ENCODE measurements at places on chromosomes 3 and 15. TPM values are rescaled to one million over a fixed set of nuclear protein-coding genes. Genes with fewer than 3 reads are reported as not detected.

- no peaks in the 10 kb centered on the region for H3K27me3 ChIP-seq
- no peak for DNase-seq
- no peak overlapping the region for H3K27ac ChIP-seq
- no peaks in the 10 kb centered on the region for H3K36me3 ChIP-seq
- no peak overlapping the region for H3K4me3 ChIP-seq
Observed at GRCh38 chr3:77298417-77298816, 258.5 kb downstream of the ROBO2 start.

- no peaks in the 10 kb centered on the region for H3K36me3 ChIP-seq
- no peak overlapping the region for H3K4me3 ChIP-seq
- H3K4me1 ChIP-seq: peaks cover 4% of the 10 kb centered on the region
Observed at GRCh38 chr15:81497238-81497637, 123.2 kb upstream of the TMC3 start.

GOLGA8J gene
- 0.67 TPM for total RNA-seq

DNA sequence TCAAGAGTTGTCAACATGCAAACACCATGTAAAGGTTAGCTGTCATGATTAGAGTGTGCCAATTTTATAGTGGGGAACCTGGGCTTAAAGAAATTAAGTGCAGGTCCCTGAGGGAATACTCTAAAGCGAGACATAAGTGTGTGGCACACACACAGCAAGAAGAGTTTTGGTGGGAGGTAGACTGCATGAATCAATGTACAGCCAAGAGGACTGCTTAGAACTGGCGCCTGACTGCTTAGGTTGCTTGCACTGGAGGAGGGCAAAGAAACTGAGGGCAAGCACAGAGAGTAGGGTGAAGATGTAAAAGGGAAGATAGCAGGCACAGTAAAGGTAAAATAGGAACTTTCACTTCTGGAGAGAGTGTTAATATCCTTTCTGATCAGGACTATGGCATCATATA, 184.9 kb downstream of the SOX2 start:
- peaks cover 3% of the 10 kb centered on the region for H3K27me3 ChIP-seq
- no peak for DNase-seq
- H3K4me3 ChIP-seq: no peak overlapping the region
- no peaks in the 10 kb centered on the region for H3K36me3 ChIP-seq
- no peaks in the 10 kb centered on the region for H3K4me1 ChIP-seq

IQCH gene
- 1.9 TPM for total RNA-seq

GRCh38 chr15:57599296-57599810, 7.6 kb downstream of the MYZAP start:
- H3K27ac ChIP-seq: no peak overlapping the region
- H3K4me3 ChIP-seq: no peak overlapping the region
- H3K36me3 ChIP-seq: no peaks in the 10 kb centered on the region
- H3K27me3 ChIP-seq: peaks cover 5% of the 10 kb centered on the region
- DNase-seq: no peak
- H3K4me1 ChIP-seq: no peaks in the 10 kb centered on the region

GRCh38 chr3:43857361-43858293, 166.9 kb downstream of the ABHD5 start:
- no peak overlapping the region for H3K4me3 ChIP-seq
- no peak for DNase-seq
- H3K27me3 ChIP-seq: no peaks in the 10 kb centered on the region
- no peaks in the 10 kb centered on the region for H3K36me3 ChIP-seq
- H3K4me1 ChIP-seq: peaks cover 13% of the 10 kb centered on the region

- DNase-seq: no peak
- no peak overlapping the region for H3K4me3 ChIP-seq
- no peaks in the 10 kb centered on the region for H3K27me3 ChIP-seq
- H3K36me3 ChIP-seq: no peaks in the 10 kb centered on the region
- no peaks in the 10 kb centered on the region for H3K4me1 ChIP-seq
Observed at GRCh38 chr3:75863130-75863529, 77.8 kb upstream of the ZNF717 start.

NAALADL2 gene
- total RNA-seq: 3.3 TPM

DNA sequence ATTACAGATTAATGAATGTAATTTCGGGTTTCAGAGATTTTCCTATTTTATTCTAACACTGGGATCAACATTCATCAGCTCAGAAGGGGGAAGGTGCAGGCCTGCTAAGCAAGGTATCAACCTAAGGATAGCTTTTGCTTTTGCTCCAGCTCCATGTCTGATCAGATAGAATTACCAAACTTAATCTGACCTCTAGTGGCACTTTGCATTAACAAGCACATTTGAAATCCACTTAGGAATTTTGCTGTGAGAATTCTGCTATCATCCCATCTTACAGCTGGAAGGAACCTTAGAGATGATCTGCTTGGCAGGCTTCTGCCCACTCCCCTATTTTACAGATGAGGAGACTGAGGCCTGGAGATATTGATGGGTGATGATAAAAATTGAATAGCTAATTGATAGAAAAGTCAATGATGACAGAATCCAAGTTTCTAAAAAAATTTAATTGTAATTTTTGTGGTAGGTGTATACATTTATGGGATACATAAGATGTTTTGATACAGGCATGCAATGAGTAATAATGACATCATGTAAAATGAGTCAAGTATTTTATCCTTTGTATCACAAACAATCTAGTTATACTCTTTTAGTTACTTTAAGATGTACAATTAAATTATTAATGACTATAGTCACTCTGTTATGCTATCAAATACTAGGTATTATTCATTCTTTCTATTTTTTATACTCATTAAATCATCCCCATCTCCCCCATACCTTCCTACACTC, 209.2 kb upstream of the ZPLD1 start:
- H3K36me3 ChIP-seq: no peaks in the 10 kb centered on the region
- peak; percentile 61 for DNase-seq
- H3K4me1 ChIP-seq: no peaks in the 10 kb centered on the region
- H3K4me3 ChIP-seq: no peak overlapping the region
- no peak overlapping the region for H3K27ac ChIP-seq

HDC gene
- not detected for total RNA-seq

MNS1 gene
- 0.86 TPM for total RNA-seq

MUC13 gene
- total RNA-seq: not detected

GASK1A gene
- total RNA-seq: not detected

FBXL22 gene
- 0.34 TPM for total RNA-seq

DNA sequence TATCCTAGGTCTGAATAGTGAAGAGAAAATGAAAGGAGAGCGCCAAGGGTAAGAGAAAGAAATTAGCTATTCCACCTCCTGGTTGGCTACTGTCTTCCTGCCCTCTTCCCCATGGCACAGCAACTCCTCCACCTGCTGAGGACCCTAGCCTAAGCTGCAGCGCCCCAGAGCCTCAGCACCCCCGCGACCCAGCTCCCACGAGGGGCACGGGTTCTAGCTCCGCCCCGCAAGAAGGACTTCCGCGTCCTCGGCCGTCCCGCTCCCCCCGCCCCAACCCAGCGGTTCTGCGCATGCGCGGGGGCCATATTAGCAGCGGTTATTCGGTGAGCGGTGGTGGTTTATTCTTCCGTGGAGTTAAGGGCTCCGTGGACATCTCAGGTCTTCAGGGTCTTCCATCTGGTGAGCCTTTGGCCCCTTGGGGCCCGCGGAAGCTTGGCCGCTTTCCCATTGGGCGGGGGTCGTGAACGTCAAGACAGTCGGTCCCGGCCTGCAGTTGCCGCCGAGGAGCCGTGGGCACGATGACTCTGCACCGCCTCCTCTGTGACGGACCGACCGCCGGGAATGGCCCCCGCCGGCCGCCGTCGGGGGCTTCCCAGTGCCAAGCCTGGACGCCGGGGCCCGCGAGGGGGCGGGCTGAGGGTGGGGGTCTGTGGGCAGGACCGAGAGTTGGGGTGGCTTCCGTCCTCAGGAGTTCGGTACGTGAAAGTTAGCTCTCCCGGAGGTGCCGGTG, at the start of gene PSMA4:
Gene PSMA4 (plus strand): TSS at position 304 of the 730 bp plus-strand sequence. CDS start 1,484 bp downstream, outside the sequence.
- peaks cover 9% of the 10 kb centered on the region for H3K36me3 ChIP-seq
- H3K27ac ChIP-seq: peak within 1 kb of the TSS; percentile 97
- no peaks in the 10 kb centered on the region for H3K27me3 ChIP-seq
- H3K4me1 ChIP-seq: peaks cover 10% of the 10 kb centered on the region

DNA sequence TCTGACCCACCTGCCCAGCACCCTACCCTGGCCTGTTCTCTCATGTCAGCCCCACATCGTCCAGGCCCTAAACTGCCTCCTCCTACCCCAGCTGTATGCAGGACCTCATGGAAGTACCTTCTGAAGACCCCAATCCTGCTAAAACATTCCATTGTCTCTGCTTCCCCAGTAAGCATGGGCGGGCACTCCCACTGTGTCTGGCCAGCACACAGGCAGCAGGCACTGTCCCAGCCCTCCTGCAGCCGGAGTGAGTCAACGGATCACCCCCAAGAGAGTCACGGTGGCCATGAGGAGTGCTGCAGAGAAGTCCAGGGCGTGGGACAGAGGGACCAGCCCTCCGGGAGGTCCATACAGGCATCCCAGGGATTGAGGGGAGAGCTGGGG, 36.4 kb upstream of the SLCO2A1 start:
- no peak for DNase-seq
- no peaks in the 10 kb centered on the region for H3K27me3 ChIP-seq
- H3K4me1 ChIP-seq: peaks cover 6% of the 10 kb centered on the region
- no peak overlapping the region for H3K4me3 ChIP-seq
